ENCODE measurements at places on chromosomes 1 and 21.

GRCh38 chr1:85584264-85584781 lies 3.8 kb downstream of the CCN1 start:
- DNase-seq: no peak

GRCh38 chr1:7225711-7226505 lies 440.7 kb downstream of the CAMTA1 start:
- DNase-seq: no peak

- no peak for DNase-seq
Observed at GRCh38 chr1:41013796-41014195, 7.7 kb downstream of the SLFNL1 start.

DNA sequence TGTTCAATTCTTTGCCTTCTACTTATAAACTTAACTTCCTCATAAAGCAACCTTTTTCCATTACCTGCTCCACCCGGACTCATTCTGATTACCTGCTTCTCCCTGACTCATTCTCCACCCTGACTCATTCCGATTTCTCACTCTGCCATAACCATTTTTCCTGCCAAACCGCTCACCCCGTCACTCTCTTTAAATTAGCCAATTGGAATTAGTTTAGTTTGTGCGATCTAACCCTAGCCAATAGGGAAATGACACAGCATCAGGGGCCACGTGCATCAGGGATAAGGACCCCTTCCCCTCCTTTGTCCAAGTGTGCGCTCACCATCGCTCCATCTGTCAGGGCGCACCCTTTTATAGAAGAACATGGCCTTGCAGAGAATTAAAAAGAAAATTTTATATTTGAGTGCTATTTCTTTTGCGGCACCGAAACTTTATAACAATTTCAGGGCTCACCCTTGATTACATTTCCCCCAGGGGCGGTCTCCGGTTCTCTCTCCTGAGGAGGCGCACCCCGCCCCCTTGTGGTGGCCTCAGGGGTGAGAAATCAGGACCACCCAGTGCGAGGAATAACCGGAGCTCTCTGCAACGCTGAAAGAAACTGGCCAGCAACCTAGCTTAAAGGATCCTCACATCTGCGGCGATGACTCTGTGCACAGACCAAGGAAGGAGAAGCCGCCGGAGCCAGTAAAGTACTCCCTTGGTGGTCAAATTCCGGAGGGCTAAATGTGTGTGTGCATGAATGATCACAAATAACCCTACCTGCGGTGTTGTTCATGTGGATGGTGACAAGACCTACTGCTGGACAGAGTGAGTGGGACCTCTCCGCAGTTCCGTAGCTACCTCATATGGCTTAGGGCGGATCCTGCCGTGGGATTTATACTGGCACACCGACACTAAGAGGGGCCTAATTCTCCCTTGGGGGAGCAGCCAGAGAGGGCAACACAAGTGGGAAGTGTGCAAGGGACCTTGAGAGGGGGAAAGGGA lies 30.3 kb upstream of the CBR3 start:
- no peak for DNase-seq

DNA sequence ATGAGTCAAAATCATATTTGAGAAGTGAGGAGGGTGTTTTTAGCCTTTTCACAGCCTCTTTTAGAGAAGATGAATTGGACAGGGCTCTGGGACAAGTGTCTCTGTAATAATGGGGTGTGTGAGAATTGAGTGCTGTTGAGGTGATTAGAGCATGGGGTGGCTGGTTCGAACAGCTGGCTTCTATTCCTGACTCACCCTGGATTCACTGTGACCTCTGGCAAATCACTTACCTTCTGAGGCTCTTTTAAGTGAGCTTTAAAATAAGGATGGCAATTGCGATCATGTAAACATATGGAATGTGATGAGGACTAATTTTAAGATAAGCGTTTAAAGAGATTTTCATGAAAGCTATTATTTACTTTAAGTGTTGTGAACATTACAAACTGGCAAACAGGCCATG lies 243.4 kb downstream of the ADGRL2 start:
- DNase-seq: no peak

GRCh38 chr1:71785450-71785849 lies 496.9 kb downstream of the NEGR1 start:
- no peak for DNase-seq

Data from NCI-H510A (cell line).